CD4-positive, alpha-beta T cell treated with Interleukin-2 at 100 ng/mL for 4 hours (primary cell): ENCODE measurements at places on chromosomes 6 and 20.

- DNase-seq, result peak; percentile 73
These were observed 126.8 kb downstream of the IPCEF1 start for GRCh38 chr6:154229786-154230185.

DNA sequence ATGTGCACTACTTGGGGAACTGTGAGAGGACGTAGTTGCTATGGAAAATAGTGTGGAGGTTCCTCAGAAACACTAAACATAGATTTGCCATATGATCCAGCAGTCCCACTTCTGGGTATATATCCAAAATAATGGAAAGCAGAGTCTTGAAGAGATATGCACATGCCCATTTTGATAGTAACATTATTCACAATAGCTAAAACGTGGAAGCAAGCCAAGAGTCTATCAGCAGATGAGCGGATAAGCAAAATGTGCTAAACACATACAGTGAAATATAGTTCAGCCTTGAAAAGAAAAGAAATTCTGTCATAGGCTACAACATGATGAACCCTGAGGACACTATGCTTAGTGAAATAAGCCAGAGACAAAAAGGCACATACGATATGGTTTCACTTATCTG, 11.1 kb downstream of the SYNDIG1 start:
- DNase-seq, result no peak

DNA sequence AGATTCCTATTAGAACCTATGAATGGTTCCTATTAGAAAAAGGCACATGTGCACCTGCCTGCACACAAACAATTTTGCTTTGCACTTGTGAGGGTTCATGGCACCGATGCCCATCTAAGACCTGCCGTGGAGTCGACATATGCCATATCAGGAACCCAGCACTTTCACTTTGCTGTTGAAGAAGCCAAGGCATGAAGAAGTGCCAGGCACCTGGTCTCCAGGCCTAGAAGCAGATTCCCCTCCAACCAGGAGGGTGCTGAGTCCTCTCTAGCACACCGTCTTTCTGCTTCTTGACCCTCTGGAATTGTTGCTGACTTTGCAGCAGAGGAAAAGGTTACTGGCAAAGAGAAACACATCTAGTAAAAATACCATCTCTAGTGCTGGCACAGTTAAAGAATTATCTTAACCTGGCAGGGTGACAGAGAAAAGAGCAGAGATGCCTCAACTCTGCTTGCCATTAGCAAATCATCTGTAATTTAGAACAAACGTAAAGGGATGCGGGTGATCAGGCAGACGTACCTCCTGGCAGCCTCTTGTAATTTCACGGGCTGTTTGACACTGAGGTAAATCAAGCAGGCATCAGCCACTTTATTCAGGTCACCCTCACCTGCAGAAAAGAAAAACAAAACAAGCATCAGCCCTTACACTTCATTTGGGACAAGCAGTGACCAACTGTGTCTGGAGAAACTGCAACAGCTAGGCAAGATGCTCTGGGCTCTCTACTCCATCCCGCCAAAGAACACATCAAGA, 37.2 kb downstream of the TTI1 start:
- DNase-seq, result no peak

DNA sequence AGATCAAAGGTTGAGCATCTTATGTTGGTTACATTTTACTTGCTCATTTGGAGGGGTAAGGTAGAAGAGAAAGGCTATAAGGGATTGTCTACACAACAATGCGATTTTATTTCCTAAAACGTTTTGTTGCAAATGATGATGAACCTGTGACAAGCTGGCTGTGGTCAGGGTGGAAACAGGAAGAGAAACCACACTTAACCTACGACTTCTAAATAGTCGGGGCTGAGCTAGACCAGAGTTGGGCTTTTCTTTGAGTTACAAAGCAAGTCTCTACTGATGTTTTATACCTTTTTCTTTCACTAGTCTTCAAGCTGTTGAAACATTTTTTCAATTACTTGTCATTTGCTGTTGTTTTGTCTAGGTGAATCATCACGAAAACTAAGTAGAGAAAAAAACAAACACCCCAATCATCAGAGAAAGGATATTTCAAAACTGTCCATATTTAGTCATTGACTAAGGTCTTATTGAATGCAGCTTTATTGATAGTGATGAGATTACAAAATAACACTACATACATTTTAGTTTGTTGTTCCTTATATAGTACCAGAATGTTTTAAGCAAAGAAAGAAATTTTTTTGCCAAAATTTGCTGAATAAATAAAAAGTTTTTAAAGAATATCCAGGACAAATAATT, 18.0 kb downstream of the KLHL31 start:
- peak; percentile 60 for DNase-seq

DNA sequence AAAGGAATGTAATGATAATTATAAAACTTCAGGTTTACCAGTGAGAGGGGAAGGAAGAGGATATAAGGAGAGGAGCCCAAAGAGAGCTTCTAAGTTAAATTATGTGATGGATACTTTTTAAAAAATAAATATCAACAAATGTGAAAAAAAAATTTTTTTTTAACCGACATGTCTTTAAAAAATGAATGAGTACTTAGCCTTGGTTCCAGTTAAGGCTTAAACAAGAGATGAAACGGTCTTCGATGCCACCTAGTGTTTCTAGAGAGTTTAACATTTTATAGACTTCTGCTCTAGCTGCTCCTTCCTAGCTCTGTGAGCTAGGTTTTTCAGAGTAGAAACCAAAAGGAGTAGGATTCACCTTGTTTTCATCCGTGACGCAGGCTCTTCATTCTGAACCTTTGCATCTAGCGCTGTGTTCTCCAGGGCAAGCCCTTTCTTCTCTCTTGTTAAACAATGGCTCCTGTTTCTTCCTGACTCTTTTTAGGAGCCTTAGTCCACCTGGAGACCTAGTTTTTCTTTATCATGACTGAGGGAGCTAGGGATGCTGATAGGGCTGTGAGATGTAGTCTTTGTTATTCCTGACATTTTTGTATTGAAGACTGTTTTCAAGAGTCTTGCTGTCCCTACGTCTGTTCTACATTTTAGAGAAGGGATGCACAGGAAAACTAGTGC, 42.4 kb upstream of the GNRH2 start:
- peak; percentile 33 for DNase-seq

DNA sequence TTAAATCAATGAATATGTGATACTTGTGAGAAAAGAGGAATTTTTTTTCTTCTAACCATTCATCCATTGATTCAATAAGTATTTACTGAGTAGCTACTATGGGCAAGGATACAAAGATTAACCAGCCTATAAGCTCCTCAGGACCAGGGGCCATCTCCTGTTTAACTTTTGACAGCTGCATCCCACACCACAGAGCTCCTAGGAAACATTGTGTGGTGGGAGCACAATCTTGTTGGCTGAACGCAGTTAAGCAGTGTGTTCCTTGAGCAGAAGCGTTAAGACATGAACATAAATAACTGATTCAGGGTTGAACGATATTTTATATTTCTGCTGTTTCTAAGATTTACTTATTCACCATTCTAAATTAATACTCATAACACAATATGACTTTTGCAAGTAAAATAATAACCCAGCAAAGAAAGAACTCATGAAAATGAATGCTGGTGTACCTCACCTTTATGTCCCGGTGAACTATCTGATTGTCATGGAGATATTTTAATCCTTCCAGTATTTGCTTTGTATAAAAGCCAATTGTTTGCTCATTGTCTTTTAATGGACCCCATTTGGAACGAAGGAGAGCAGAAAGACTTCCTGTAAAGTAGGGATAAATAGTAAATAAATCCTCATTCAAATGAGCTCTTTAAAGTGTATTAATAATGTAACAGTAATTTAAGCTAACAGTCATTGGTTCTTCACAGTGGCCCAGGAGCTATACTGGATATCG, 62.6 kb upstream of the MAP7 start:
- DNase-seq, result no peak
